NCI-H524 treated with DMSO at 0.1 percent for 48 hours (cell line): ENCODE measurements at places on chromosomes 4 and X.

DNA sequence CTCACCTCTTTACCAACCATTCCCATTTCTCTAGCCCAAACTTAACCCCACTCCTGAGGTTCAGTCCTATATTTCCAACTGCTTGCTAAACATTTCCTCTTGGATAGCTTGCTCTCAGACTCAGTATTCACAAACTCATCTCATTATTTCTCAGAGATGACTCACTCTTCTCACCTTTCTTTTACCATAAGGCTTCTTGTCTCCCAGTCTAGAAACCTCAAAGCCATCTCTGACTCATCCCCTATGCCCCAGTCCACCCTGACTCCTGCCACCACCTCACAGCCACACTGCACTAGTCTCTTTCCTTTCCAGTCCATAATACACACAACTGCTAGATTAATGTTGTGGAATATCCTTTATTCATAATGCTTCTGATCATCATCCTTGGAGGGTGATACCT, 4.8 kb downstream of the FRMPD3 start:
- no peak for DNase-seq

DNA sequence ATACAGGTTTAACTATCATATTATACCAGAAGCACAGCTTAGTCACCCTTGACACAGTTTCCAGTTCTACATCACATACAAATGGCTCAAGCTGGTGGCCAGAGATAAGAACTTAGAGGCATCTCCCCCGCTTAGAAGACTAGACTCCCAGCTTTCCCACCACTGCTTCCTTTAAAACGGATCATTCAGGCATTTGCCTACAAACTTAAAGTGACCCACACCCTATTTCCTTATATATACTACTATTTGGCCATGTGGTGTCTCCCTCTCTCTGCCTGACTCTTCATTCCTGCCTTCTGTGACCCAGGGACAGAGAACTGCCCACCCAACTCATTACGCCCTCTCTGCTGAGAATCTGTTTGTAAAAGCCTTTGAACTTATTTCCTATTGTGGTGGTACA, 781.2 kb upstream of the DIAPH2 start:
- DNase-seq, result no peak

GRCh38 chrX:23435575-23435974, 100.9 kb downstream of the PTCHD1 start:
- DNase-seq, result no peak

DNA sequence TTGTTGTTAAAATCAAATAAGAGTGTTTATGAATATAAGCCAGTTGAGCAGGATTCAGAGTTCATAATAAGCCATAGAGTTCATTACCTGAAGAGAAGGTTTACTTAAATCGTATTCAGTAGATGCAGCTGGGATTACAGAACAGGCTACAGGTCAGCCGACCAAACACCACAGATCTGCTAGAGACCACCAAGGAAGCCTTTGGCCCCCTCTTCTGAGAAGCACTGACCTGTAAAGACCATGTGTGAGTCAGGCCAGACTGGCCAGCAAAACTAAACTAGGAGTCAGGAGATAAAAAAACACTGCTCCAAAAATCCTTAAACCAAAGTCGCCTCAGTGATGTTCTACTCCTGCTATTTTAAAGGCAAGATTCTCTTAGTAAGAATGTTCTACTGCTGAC, 1125.5 kb downstream of the FAT4 start:
- DNase-seq, result no peak

DNA sequence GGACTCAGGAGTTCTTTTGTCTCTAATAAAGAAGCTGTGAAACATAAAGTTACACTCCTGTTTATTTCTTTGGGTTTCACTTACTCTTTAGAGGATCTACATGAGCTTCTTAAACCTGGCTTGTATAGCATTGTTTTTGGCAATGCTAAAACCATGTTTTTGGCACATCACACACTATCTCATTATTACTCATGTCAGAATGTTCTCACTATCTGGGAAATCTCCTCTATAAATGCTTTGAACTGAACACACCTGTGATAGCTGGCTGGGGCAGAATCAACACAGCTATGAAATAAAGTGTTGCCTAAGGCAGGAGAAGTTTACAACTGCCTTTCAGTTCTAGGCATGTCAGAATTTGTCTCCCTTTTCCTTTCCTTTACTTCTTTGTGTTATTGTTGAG, 52.6 kb downstream of the SULT1B1 start:
- no peak for DNase-seq

- no peak for DNase-seq
These were observed 45.5 kb downstream of the MID2 start for GRCh38 chrX:107871136-107871535.

- no peak for DNase-seq
These were observed 51.4 kb downstream of the ATOH1 start for GRCh38 chr4:93879919-93880318.

DNA sequence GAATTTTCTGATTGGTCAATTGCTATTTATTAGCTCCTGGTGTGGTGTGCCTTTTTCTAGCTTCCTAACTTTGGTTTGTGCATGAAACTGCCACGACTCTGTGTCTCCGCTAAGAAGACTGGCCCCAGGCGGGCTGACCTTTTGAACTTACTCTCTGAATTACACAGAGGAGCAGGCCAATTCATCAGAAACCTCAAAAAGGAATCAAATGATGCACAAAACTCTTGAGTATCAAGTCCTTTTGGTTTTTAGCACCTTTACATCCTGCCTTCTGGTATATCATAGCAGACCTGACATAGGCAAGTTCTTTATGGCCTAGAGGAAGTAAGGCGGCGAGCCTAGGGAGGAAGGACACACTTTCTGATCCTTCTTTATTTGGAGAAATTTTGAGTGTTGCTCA, 17.6 kb downstream of the TKTL1 start:
- DNase-seq, result no peak

- DNase-seq, result no peak
These were observed 90.7 kb upstream of the DCLK2 start for GRCh38 chr4:149987330-149988086.

GRCh38 chr4:113317523-113317922, 268.1 kb downstream of the ANK2 start:
- DNase-seq, result no peak

GRCh38 chr4:7584098-7584497, 149.4 kb upstream of the PSAPL1 start:
- DNase-seq, result no peak

DNA sequence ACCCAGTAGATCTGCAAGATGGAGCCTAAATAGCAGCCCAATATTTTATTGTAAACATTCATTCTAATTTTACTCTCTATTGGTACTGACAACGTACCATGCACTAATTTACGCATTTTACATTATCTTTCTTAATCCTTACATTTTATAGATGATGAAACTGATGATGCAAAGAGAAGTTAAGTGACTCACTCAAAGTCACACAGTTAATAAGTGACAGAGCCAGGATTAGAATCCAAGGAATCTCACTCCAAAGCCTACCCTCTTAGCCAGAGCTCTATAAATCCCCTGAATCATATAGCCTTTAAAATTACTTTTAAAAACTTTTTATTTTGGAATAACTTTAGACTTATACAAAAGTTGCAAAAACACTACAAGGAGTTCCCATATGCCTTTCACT, 37.6 kb downstream of the PHKA1 start:
- no peak for DNase-seq

- no peak for DNase-seq
These were observed 24.9 kb downstream of the APLN start for GRCh38 chrX:129629837-129630236.

DNA sequence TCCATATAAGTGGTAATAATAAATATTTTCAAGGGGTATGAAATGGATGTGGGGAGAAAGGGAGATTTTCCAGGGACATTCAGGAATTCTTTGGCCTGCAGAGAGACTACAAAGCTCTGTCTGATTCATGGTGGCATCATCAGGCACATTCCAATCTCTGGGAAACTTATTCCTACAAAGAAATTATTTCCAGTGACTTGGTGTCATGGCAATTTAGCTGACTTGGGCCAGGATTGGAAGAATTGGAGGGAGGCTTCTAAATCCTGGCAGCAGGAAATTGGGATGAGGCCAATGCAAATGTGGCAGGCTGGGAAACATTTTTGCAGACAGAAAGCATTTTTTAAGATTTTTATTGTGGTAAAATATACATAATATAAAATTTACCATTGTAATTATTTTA, 204.6 kb downstream of the RTL9 start:
- no peak for DNase-seq

DNA sequence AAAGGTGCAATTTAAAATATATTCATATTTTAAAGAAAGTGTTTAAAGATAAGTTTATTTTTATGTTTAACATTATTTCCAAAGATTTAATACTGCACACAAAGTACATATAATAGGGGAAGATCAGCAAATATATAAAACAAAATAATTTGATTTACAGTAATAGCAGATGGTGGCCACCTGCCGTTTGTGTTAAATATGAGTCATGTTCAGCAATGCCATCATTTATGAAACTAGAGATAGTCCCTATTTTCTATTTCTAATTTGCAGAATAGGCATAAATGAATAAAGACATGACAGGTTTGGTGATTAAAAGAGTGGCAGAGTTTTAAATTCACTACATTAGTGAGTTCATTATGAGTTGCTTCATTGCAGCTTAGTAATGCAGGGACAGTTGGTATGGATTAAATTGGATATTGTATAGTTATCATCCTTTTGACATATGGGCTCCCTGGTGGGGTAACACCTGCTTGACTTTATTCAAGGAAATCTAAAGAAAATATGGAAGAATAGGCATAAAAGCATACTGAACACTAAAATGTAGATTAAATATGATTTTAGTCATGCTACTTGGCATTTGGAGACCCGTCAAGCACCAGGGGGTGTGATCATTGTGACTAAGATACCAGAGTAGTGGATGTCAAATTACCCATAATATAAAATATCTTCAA, 78.8 kb upstream of the BANK1 start:
- DNase-seq, result peak; percentile 91

- DNase-seq, result no peak
These were observed 6.6 kb downstream of the ANKRD17 start for GRCh38 chr4:73252001-73252400.

- DNase-seq, result no peak
These were observed 211.2 kb downstream of the ANK2 start for GRCh38 chr4:113260688-113261087.

DNA sequence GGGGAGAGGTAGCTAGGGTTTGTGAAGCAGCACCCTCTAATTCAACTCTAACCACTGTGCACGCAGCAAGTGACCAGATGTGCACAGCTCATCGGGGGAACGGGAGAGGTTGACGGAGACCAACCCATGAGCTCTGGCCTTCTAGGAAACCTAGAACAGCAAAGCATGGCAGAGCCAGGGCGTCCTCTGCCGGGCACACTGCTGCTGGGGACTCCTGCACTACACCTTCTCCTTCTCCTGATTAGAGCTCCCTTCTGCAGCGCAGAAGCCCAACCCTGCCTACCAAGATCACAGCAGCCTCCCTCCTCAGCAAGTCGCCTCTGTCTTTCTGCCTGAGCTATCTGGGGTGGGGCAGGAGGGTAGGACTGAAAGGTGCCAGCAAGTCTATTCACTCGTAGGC, 252.3 kb upstream of the PSAPL1 start:
- no peak for DNase-seq

- DNase-seq, result no peak
These were observed 400.6 kb upstream of the MAGEB18 start for GRCh38 chrX:25737540-25737939.

DNA sequence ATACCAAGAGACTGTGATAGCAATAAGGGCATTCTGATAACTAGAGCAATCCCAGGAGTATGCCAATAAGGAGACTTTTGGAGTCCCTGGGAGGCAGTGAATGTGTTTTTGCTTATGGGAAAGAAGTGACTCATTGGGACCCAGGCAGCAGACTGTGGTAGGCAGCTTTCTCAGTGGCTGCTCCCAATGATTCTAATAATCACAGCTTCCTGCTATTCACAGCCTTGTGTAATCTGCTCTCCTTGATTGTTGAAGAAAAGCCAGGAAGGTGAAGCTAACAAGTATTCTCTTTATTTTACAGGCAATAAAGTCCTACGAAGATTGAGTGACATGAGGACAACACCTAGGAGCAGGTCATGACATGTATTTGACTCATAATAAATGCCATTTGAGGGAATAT, 70.3 kb upstream of the DDX60 start:
- no peak for DNase-seq

DNA sequence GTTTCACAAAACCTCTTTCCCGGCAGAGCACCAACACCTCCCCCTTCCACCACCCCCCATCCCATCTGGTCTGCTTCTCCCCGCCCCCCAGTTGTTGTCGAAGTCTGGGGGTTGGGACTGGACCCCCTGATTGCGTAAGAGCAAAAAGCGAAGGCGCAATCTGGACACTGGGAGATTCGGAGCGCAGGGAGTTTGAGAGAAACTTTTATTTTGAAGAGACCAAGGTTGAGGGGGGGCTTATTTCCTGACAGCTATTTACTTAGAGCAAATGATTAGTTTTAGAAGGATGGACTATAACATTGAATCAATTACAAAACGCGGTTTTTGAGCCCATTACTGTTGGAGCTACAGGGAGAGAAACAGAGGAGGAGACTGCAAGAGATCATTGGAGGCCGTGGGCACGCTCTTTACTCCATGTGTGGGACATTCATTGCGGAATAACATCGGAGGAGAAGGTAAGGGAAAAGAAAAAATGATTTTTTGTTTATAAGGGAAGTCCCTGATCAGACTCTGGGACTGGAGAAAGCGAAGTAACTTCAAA, at the start of gene PDGFRA:
Gene PDGFRA, plus strand, starts transcription at position 333 of the 541 bp plus-strand sequence. CDS start 29,476 bp downstream, outside the sequence.
- DNase-seq, result no peak

DNA sequence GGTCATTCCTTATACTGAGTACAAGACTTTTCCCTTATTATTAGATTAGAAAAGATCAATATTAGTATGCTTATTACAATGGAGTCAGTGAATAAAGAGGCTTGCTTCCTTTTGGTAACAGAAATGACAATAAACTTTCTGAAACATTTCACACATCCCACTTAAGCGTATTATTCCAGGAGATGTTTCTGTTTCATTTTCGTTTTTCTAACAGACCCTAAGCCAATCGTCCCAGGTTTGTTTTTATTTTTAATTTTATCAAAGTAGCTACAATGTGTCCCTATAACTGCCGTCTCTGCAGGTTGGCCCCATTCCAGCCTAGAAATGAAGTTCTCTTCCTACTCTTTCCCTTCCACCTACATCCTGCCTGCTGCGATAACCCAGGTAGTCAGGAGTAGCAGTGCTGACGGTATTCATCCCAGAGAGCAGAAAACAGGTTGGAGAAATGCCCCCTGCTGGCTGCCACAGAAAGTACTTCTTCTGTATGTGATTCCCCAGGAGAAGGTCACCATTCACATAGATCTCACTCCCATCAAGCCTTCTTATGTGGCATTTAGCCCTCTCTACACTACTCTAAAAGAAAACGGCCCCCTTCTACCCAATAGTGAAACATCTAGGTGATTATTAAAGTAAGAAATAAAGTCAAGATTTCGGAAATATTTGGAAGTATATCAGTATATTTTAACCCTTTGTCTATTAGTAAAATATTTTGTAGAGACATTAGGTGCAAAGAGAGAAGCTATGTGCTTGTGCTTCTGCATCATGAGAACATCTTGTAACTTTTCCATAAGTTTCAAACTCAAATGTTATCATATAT, 40.4 kb downstream of the ENPEP start:
- no peak for DNase-seq

DNA sequence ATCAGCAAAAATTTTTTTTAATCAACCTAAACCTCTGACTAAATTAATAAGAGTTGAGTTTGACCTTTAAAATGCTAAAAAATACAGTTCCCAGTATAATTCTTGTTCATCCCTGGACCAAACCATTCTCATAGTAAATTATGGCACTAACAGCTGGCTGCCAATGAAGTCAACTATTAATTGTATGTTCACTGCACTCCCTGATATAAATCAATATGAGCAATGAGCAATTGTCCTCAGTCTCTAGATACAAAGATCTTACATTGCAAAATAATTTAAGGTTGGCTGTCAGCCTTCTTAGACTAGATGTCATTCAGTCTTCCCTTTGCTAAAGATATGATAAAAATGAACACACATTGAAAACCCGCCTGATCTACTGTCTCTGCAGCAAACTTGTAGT, 39.3 kb downstream of the NKX6-1 start:
- no peak for DNase-seq

- no peak for DNase-seq
These were observed 807 bp downstream of the SEL1L3 start for GRCh38 chr4:25861951-25862410.
